NCI-H69 (cell line): ENCODE measurements at places on chromosomes 3 and 15.
A peak's percentile ranks its signal among the peaks of the same experiment; 100 is the strongest.

GRCh38 chr15:92468991-92469390, 75.3 kb downstream of the ST8SIA2 start:
- peak; percentile 69 for DNase-seq

DNA sequence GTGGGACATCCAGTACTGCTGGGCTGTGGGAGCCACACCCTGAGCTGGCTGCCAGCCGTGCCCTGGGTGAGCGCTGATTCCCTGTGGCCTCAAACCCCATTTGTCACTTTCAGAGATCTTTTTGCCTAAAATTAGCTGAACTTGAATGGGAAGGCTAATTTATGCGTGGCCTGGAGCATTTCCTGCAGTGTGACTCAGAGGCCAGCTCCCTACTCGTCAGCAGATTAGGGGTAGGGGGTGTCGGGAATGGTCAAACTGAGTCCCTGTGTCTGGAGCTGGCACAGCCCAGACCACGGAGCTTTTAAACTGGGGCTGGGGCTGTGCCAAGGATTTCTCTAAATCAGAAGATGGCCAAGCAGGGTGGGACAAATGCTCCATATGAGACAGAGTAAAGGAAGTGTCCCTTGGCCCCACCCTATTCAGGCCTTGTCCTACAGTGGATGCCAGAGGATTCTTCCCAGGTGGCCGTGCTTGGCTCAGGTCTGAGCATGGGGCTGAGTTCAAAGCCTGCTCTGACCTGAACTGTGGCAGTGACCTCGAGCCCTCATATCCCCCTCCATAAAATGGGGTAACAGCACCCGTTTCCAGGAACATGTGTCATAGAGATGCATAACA, 59.7 kb downstream of the ATP2B2 start:
- no peak for DNase-seq

GRCh38 chr15:29693225-29693624, 129.0 kb downstream of the TJP1 start:
- DNase-seq: no peak

DNA sequence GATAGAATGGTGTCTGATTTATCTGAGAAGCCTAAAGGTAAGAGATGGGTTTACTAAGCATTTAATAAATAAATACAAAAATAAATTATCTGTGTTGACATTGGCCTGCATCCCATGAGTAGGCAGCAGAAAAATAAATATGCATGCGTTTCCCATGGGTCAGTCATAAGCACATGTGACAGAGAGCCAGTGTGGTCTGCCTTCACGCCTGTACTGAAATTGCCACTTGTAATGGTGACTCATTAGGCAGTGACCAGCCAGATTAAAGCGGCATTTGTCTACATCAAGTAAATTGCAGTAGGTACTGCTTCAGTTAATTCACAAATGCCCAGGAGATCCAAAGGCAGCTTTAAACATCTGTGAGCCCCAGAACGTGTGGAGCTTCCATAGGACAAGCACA, 399.6 kb downstream of the NAALADL2 start:
- peak; percentile 91 for DNase-seq

- peak; percentile 90 for DNase-seq
Observed at GRCh38 chr3:64109438-64109837, 86.1 kb upstream of the PSMD6 start.

GRCh38 chr3:181174676-181175233, 185.2 kb upstream of the DNAJC19 start:
- no peak for DNase-seq

DNA sequence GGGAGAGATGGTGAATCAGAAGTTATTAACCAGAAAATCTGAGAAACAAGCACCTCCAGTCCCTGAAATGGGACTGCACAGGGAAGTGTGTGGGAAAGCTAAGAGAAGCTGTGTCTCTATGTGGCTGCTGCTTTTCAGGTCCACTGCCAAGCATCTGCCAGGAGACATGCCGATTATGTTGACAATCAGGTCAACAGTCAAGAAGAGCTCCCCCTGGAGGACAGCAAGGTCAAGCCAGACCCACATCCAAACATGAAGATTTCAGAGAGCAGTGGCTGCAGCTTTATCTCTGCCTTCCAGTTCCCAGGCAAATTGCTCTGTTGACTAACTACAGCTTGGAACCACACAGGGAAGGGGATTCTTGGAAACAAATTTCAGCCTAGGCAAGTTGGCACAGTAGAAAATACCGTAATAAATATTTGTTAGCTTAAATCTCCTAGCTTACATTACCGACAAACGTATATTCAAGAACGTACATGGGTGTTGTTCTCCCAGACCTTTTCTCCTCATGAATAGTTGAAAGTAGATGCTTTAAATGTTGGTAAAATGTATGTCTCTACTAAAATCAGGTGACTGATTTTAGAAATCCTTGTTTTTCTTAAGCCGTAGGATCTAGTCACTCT, 394.5 kb upstream of the RARB start:
- DNase-seq: peak; percentile 82

GRCh38 chr15:38828031-38828532, 263.5 kb upstream of the RASGRP1 start:
- DNase-seq: no peak

GRCh38 chr3:170257145-170257544, 34.9 kb downstream of the PRKCI start:
- DNase-seq: no peak

DNA sequence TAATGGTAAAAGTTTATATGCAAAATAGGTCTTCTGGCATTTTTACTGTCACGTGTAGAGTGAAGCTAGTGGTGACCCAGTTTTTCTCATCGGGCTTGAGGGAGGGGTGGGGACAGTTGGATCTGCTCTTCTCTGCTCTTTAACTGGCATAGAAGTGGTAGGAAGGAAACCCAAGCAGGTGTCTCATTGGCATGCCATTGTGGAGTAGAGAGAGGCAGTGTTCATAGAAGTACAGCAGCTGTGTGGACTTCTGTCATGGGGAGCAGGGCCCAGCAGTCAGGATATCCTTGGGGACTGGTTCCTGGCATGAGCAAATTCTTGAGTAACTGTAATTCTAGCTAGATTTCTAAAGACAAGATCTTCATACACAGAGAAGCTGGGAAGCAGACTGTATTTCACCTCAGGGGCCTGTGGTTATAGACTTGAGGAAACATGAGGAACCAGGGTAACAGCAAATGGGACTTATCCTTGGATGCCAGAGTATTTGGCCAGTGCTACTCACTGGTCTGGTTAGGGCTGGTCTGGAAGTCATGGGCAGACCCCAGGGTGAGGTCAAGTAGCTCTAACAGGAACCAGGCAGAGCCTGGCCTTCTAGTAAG, 42.9 kb downstream of the CDIN1 start:
- peak; percentile 47 for DNase-seq
